ENCODE measurements at places on chromosomes 7 and 10.

DNA sequence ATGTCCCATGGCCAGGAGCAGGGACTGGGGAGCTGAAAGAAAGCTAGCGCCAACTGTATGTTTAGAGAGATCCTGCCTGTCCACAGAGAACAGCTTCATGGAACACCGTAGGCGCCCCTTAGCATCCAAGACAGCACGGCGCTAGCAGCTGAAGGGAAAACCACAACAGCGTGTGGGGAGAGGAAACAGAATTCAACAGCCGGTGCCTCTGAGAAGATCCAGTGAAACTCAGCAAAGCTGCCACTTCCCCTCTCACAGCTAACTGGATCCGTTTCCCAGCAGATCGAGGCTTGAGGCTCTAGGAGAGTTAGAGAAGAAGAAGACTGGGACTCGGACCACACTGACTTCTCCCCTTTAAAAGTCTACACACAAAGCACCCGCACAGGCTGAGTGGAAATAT is 145.0 kb downstream of the MAD1L1 start:
- no peak for DNase-seq

DNA sequence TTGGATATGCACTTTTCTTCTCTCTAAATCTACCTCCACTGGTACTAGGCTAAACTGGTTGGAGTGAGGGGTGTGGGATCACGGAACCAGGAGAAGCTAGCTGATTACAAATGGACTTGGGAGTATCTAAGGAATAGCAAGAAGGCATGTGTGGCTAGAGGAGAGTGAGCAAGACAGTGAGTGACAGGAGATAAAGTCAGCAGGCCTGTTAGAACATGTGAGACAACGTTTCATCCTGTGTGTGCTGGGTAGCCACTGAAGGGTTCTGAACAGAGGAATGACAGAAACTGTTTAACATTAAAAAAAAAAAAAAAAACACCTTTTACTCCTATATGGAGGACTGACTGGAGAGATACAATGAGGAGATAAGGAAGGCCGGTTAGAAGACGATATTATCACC is 51.7 kb downstream of the ZNF438 start:
- DNase-seq, result no peak

- DNase-seq, result no peak
Measured at GRCh38 chr10:31929261-31930022, 811 bp upstream of the ARHGAP12 start.

- no peak for DNase-seq
Measured at GRCh38 chr10:133177380-133178157, 17.6 kb downstream of the KNDC1 start.

DNA sequence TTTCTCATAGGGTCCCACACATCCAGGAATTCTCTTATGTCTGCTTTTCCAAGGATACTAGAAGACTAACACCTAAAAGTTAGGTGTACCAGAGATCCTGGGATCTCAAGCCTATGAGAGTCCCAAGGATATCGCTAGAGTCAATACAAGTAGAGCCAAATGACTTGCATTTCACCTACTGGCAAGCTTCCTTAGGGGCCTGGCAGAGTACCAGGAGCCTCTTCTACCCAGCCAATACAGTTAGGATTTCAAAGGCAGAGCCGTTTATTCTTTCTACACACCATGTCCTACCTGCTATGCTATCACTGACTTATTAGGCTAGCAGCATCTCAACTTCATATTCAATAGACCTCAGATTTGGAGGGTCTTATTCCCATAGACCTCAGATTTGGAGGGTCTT is 53.5 kb upstream of the UNC5B start:
- DNase-seq, result no peak

- DNase-seq, result no peak
Measured at GRCh38 chr7:33807779-33808482, 97.4 kb upstream of the BMPER start.

GRCh38 chr7:109834851-109835250 is 1256.1 kb upstream of the LRRN3 start:
- no peak for DNase-seq

DNA sequence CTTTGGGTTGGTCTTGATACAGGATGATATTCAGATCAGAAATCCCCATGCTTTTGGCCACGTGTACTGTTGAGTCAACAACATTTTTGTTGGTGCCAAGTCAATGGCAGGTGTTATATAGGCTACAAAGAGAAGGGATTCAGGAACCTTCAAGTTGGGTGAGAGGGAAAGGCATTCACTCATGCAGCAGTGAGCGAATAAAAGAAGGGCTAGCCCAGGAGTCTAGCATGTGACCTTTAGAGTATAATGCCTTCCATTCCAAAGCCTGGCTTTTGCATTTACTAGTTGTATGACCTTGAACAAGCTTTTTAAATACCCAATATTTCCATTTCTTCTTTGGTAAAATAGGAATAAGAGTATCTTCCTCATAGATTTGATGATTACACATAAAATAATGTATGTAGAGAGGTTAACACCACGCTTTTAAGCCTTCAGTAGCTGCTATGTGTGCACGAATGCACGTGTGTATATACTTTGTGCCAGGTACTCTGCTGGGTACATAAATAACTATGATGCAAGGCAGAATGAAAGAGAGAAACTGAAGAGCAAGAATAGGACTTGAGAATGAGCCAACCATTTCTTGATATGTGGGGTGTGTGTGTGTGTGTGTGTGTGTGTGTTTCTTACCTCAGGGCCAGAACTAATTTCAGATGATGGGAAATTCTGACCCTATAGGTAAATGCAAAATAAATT is 163.6 kb downstream of the PDE1C start:
- no peak for DNase-seq

DNA sequence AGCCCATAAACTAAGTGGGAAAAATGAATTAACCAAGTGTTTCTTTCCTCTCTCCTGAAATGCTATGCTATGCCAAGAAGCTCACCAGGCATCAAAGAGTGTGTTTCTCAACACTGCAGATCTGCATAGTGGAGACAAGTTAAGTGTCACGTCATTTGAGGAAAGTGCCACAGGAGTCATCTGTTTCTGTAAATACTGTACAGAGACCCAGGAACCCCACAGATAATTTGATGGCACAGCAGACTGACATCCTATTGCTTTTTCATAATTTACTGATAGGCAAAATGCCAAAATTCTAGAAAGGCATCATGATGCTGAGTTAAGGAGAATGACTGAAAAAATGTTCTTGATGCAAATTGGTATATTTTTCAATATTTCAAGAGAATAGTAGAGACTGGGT is 124.3 kb downstream of the NRCAM start:
- DNase-seq, result no peak

DNA sequence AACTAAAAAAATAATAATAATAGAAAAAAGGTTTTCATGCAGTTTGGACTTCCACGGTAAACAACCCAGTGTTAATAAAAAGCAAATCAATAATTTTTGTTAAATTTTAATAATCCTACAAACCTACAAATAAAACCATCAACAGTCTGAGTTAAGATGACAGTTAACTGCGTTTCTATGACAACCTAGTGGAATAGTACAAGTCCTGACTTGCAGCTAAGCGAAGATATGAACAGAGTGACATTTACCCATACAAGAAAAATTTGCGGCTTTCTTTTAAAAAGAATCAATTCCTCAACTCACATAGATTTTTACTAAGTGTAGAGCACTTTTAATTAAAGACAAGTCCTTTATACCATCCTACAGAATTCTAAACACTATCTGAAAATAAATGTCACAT is 35.6 kb downstream of the VPS41 start:
- DNase-seq, result no peak

GRCh38 chr7:80721883-80722615 is 83.6 kb downstream of the CD36 start:
- no peak for DNase-seq

- no peak for DNase-seq
Measured at GRCh38 chr7:102978284-102978683, 65.5 kb downstream of the LRRC17 start.

GRCh38 chr10:114388275-114388674 is 16.0 kb downstream of the AFAP1L2 start:
- DNase-seq, result no peak

GRCh38 chr10:65952086-65952485 is 973.8 kb upstream of the LRRTM3 start:
- DNase-seq, result no peak

GRCh38 chr10:86102451-86102850 is 264.1 kb downstream of the GRID1 start:
- DNase-seq, result no peak

DNA sequence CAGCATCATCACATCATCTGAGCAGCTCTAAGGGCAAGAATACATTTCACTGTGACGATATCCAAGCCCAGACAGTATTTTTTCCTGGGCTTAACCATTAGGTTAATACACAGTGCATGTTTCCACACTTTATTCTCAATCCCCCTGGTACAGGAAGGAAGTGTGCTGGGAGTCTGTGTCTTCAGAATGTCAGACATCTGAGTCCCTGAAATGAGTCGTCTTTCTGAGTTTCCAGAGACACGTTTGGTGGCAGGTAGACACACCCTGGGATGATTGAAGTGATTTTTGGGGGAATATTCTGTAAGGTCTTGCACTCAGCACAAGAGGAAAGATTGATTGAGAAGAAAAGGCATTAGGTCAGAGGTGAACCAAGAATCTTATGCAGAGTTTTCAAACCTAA is 13.1 kb upstream of the SHH start:
- DNase-seq, result no peak

- DNase-seq, result no peak
Measured at GRCh38 chr7:1817061-1817712, 147.1 kb downstream of the ELFN1 start.

DNA sequence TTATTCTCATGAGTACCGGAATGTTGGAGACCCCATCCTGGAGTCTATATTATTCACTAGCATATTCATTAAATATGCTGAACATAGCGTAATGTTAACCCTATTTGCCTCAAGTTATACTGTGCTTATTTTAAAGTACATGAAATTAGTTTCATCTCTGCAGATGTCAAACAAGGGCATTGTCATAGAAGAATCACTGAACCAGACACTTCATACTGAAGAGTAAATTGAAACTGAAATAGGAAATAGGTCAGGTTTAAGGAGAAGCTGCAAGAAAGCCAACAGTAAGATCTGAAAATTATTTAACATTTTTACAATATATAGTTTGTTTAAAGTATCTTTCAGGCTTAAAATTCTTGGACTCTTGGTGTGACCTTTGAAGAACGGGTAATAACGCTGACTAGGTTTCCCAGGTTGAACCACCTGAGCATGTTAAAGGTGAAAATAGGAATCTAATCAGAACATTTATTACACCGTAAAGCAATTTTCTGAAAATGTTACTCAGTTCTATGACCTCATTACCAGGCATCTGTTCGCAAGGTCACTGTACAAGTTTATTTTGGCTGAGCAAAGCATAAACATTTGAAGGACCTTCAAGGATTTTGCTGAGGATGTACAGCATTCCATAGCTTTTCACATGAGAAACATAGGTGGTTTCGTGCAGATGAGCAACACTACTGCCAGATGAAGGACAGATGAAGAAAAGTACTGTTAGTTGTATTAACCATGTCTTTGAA is 82.7 kb downstream of the REEP3 start:
- no peak for DNase-seq

- DNase-seq, result no peak
Measured at GRCh38 chr10:31018962-31019361, 12.7 kb downstream of the ZNF438 start.

- no peak for DNase-seq
Measured at GRCh38 chr7:30168835-30169573, 34.2 kb downstream of the MTURN start.

DNA sequence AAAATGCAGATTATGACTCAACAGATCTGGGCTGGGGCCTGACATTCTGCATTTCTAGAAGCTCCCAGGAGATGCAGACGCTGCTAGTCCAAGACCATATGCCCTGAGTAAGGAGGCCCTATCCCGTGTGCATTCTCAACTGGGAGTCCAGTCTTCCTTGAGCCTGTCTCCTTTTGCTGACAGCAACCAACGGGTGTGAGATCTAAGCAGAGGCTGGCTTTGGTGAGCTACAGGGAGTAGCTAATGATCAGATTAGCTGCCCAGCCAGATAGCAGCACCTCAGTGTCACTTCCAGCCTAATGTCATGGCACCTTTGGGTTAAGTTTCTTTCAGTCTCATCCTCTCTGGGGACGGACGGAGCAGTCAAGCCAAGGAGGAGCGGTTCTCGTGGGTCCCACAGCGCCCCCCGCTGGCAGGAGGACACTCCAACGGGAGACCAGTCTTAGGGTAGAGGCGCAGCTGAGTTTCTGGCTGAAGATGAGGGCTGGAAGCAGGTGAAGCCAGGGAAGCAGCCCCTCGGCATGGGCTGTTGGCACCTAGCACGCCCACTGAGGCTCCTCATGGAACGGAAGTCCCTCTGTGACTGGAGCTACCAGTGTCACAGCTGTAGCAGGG is 154.0 kb downstream of the CCDC3 start:
- DNase-seq, result no peak

- no peak for DNase-seq
Measured at GRCh38 chr10:59724098-59724938, 14.7 kb upstream of the SLC16A9 start.

- DNase-seq, result peak; percentile 38
Measured at GRCh38 chr10:14753441-14753840, 21.3 kb downstream of the FAM107B start.

DNA sequence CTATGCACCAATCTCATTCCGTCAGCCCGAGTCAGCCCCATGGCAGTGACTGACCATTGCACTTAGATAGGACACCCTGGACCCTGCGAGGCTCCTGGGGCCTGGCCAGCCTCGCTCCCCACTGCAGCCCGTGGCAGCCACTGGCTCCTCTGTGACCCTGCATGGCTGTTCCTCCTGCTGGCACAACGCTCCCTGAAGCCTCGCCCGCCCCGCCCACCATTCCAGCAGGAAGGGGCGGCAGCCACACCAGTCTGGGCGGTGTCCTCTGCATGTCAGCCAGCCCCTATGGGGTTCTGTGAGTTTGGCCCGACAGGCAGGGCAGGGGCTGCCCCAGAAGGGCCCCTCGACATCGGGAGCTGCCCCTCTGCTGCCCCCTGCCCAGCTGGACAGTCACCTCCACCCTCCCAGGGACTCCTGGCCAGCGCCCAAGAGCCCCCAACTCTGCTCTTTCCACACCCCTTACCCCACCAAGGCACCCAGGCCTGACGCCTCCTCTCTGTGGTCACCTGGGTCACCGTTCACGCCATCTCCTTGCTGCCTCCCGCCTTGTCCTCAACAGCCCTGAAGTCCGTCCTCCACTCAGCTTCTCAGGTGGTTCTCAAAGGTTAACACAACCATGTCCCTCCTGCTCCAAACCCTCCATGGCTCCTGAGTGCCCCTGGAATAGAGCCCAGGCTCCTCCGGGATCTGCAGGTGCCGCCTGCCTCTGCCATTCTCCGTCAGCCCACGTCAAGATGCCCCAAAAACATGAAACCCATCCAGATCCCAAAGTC is 103.5 kb downstream of the MICALL2 start:
- no peak for DNase-seq

GRCh38 chr7:131401194-131401593 is 73.5 kb downstream of the MKLN1 start:
- no peak for DNase-seq

- DNase-seq, result no peak
Measured at GRCh38 chr7:149816267-149816751, 21.9 kb upstream of the ZNF862 start.

All from muscle of back (tissue), 13 donors.